ENCODE measurements at places on chromosomes 12 and 14.

GRCh38 chr12:43148691-43149090 is 403.3 kb downstream of the ADAMTS20 start:
- no peak for DNase-seq

DNA sequence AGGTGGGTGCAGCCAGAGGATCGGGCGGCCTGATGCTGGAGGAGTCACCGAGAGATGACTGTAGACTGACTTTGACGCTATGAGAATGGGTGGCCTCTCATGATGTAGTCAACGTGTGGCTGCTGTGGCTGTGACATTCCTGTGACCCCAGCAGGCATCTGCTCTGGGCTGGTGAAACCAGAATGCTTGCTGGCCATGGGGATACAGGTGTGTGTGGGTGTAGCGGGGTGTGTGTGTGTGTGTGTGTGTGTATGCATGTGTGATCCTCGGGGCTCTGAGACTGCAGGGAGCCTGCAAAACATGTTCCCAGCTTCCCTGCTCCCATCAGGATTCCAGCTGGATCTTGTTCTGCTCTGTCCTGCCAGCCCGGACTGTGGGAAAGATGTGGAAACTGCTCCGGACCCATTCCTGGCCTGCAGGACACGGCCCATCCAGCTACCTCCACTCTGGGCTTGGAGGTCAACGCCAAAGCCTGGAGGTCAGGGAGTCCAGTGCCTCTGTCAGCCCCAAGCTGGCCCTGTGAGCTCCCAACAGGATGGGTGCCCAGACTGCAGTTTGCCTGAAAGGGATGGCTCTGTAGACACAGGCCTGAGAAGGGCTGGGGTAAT is 18.8 kb upstream of the HHIPL1 start:
- no peak for DNase-seq

- DNase-seq = no peak
Observed at GRCh38 chr12:39692258-39692853, 72.8 kb upstream of the ABCD2 start.

DNA sequence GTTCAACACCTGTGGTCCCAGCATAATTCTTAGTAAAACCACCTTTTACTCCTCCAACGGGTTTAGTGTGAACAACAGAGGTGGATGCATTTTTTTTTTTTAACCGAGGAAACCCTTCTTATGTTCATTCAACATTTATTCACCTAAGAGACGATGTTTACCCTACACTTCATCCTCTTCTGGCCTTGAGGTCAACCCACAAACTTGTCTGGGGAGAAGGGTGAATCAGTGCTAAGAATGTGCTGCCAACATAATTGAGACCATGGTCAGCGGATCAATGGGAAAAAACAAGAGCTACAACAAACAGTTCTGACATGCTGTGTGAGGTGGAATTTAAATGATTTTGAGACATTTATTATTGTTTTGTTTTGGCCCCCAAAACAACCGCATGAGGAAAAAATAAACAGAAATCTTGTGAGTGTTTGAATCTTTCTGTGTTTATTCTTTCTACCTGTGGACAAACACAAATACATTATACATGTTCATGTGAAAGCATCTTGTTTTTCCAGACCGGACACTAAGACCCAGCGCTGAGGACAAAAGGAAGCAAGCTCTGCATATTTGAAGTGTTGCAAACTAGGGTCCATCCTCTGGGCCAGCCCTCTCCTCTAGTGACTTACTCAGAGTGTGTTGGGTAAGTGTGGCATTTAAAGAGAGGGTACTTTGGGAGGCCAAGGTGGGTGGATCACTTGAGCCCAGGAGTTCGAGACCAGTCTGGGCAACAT is 5.1 kb upstream of the USP30 start:
- DNase-seq = no peak

DNA sequence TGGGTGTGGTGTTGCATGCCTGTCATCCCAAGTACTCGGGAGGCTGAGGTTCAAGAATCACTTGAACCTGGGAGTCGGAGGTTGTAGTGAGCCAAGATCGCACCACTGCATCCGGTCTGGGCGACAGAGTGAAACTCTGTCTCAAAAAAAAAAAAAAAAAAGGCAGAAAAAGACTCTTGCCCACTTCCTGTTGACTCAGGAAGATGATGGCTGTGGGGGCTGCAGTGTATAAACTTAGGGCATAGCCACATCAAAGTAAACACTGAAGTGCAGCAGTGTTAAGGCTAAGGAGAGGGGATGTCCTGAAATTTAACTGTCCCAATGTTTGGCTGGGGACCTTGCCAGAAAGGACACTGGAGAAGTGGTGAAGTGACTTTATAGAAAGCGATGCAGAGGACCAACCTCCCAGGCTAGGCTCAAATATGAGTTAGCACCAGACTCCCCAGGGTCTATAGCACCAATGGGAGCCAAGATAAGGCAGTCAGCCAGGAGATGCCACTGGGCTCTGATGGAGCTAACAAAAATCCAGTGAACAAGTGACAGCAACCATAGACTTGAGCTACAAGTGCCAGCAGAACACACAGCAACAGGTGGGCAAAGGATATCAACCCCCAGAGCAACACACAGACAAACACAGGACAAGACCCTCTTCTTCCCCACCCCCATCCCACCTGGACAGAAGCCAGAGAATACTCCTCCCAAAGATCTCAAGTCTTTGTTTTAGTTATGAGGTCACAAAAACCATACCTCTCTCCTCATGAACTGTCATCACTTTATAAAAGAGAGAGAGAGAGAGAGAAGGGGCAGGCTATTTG is 28.0 kb downstream of the NELL2 start:
- DNase-seq = no peak

- no peak for DNase-seq
Observed at GRCh38 chr12:123139926-123140675, 10.8 kb downstream of the PITPNM2 start.
